Upper lobe of left lung (tissue), 6 donors: ENCODE measurements at places on chromosomes 7 and 10. TPM values are rescaled to one million over a fixed set of nuclear protein-coding genes. Genes with fewer than 3 reads are reported as not detected.

Gene GNGT1
- not detected for total RNA-seq

Gene NUTM2A
- total RNA-seq = 5.2 TPM

Gene ARHGEF5
- 25.7 TPM for total RNA-seq

Gene MSMB
- not detected for total RNA-seq

DNA sequence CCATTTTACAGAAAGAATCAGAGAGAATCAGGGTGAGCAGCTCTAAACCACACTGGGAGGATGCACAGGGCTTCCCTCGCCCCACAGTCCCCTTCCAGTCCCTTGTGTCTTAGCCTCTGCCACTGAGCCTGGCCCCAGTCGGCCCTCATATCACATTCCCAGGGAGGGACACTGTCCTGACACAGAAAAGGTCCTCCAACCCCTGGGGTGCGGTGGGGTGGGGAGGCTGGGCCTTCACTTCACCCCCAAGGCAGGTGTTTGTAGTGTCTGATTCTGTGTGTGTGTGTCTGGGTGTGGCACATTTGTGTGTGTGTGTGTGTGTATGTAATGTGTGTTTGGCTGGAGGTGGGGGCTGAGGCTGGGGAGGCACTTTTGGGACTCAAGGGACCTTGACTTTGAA, 1.8 kb upstream of the KCP start:
- DNase-seq = no peak

- no peak for DNase-seq
Measured at GRCh38 chr10:113329121-113329596, 223.7 kb upstream of the HABP2 start.

DNA sequence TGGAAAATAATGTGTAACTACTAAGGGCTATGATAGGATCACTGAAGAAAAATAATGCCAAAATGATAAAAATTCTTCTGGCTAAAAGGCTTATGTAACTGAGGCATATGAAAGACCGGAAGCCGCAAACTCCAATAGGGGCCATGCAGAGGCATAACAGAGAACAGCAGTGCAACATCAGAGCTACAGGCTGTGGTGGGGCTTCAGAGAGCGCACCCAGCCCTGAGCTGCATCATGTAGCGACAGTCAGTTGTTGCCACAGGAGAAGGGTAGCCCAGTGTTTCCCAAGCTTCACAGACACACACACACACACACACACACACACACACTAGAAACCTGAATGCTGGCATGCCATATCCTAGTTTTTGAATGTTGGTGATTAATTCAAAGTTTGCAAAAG, 9.3 kb downstream of the LLCFC1 start:
- DNase-seq = no peak

DNA sequence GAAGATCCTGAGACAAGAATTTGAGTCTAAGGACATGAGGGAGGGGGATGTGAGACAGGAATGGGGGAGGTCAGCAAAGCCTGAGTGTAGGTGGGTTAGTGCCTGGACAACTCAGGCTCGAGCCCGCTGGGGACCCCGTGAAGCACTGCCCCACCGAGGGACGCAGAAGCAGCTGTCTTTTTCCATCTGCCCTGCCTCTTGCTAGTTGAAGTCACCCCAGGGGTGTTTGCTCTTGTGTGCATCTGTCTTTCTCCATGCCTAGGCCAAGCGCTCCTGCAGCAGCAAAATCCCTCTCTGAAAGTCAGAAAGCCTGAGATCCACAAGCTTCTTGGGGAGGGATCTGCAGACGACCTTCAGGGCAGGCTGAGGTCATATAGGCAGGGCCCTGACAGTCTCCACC, 79.0 kb upstream of the CELF2 start:
- no peak for DNase-seq

- DNase-seq = no peak
Measured at GRCh38 chr10:65555192-65555591, 1370.6 kb upstream of the LRRTM3 start.
